CD4-positive, alpha-beta T cell treated with Interleukin-17A for 1 hour (primary cell): ENCODE measurements at places on chromosomes 5 and 9.

- no peak for DNase-seq
Observed at GRCh38 chr9:127195976-127196825, 68.4 kb upstream of the GARNL3 start.

GRCh38 chr5:152084476-152084875, 159.8 kb upstream of the GLRA1 start:
- DNase-seq, result no peak

GRCh38 chr5:115626445-115626823, 598 bp upstream of the TMED7 start:
- DNase-seq, result no peak

DNA sequence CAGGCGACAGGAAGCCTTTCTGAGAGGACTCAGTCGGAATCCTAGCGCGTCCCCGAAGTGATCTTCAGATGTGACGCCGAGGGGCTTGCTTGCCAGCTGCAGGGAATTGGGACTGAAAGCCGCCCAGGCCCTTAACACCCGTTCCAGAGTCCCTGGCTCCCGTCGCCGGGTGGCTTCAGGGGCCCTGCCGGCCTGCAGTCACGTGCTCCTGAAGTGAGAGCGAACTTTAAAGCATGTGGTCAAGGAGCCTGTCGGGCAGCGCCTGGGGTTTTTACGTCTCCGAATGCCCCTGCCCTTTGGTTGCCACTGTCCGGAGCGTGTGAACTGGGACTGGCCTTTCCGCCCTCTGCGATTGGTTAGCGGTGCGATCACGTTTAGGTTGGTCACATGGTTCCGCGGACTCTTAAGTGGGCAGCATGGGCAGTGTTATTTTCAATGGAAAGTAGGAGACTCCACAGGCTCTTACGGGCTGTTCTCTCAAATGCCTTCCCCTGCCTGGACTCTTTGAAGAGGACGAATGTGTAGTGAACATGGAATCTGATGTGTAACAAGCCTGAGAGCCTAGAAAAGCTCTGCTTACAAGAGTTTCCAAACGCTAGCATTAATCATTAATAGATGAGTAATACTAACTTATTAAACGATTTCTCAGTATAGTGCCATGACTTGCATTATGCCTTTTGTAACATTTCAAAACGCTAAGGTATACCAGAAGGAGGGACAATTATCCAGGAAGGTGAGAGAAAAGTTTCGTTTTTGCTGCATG, 1.9 kb downstream of the VLDLR start:
- no peak for DNase-seq

GRCh38 chr5:158589939-158590338, 509.8 kb downstream of the EBF1 start:
- DNase-seq, result no peak
